Activated CD4-positive, alpha-beta T cell treated with anti-CD3 and anti-CD28 coated beads, Interleukin-2, amount 50 U/mL, for 16 hours (primary cell): ENCODE measurements at places on chromosomes 16 and 17.

GRCh38 chr17:46794318-46794717, 24.2 kb downstream of the WNT3 start:
- no peak for DNase-seq

- peak; percentile 84 for DNase-seq
Observed at GRCh38 chr17:68200689-68201417, 47.0 kb upstream of the AMZ2 start.

DNA sequence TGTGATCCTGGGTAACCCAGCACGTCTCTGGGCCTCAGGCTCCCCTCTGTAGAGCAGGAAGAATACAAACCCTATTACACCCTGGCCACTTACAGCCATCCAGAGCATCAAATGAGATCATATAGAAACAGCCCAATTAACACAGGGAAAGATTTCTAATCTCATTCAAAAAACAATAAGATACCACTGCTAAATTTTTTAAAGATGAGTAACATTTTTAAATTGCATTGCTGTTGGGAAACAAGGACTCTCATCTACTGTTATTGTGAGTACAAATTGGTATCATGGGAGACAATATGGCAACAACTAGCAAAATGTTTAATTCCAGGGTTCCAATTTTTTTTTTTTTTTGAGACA, 41.1 kb downstream of the SRL start:
- DNase-seq, result no peak

- no peak for DNase-seq
Observed at GRCh38 chr16:50050802-50051201, 15.0 kb upstream of the HEATR3 start.

GRCh38 chr17:56119191-56119590, 34.1 kb upstream of the ANKFN1 start:
- DNase-seq, result no peak

DNA sequence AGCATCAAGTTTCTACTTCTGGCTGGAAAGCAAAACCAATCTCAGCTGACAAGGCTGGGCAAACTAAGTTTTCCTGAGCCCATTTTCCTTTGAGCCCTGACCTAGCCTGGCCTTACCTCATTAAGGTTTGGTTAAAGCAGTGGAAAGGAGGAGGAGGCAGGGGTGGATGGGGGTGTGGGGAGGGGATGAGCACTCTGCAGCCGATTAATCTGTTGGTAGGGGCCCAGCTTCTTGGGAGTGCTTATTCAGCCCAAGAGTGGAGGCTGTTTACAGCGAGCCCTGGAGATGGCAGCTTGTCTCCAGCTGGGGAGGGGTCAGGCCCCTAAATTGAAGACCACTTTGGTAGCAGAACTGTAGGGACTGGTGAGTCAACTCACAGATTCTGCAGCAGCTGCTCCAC, 12.0 kb downstream of the SMCR8 start:
- DNase-seq, result no peak

GRCh38 chr16:4316864-4317531, 1.1 kb downstream of the GLIS2 start:
- no peak for DNase-seq

- no peak for DNase-seq
Observed at GRCh38 chr17:69733171-69734012, 318.9 kb downstream of the MAP2K6 start.

- DNase-seq, result no peak
Observed at GRCh38 chr17:36813357-36813756, 123.9 kb upstream of the LHX1 start.

GRCh38 chr16:3498988-3499387, 1.8 kb upstream of the CLUAP1 start:
- DNase-seq, result no peak

DNA sequence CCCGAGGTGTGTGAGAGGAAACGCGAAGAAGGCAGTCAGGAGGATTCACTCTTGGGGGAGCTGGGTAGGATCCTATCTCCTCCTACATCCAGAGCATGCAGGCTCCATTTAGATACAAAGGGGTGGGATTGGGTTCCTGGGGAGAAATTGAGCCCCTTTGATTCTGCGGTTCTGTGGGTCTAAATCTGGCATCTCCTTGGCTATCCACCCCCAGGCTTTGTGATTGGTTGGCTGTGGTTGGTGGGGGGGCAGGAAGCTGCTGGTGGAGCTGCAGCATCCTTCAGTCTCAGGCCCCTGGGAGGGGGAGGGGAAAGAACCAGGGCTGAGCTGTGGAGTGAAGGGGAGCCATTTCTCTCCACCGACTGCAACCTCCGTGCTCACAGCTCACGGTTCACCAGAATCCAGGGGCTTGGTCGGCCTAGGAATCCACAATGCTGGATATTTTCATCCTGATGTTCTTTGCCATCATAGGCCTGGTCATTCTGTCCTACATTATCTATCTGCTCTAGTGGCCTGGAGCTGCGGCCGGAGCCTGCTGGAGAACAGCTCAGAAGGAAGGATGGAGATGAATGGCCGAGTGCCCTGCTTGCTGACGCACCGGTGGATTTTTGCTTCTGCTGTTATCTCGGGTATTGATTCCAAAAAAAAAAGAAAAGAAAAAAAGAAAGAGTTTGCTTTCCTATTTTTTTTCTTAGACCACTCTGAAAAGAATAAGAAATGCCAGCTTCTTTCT, at the start of gene LASP1NB:
TSS of gene LASP1NB (plus strand) at position 352 of the 733 bp plus-strand sequence.
- DNase-seq, result peak; percentile 15

DNA sequence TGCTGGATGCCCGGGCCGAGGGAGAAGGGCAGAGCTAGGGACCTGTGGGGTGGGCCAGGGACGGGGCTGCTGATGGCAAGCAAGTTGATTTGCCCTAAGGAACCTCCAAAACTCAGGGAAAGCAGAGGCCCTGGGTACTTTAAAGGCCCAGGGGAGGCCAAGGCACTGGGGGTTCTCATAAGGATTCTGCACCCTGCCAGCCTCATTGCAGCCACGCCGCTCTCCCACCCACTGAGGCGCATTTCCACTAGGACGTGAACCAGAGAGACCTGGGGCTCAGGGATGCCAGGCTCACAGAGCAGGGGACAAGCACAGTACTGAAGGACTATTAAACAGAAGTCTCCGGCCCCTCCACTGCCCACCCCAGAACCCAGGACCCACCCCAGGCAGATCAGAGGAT, 39.4 kb upstream of the RBFOX3 start:
- no peak for DNase-seq

DNA sequence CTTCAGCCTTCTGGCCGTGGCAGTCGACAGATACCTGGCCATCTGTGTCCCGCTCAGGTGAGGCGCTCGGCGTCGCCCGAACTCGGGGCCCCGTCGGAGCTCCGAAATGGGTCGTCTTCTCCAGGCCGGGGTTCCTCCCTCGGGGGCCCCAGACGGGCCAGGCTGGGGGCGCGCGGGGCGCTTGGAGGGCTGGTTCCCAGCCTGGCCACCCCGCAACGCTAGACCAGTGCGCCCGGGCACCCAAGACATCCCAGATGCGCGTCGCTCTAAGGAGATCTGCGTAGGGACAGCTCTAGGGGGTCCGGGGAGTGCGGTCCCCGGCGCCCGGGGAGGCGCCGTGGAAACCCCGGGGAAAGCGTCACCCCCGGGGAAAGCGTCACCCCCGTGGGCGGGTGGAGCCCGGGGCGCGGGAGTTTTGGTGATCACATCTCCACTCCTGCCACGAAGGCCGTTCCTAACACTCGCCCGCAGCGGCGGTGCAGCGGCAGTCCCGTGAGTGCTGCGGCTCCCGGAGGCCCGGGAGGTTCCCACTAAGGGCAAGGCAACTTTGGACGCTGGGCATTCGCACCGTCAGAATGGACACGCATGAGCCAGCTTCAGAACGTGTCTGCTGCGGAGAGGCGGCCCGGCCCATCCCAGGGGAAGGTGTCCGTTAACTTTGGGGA, 729 bp downstream of the ADORA2B start:
- no peak for DNase-seq

DNA sequence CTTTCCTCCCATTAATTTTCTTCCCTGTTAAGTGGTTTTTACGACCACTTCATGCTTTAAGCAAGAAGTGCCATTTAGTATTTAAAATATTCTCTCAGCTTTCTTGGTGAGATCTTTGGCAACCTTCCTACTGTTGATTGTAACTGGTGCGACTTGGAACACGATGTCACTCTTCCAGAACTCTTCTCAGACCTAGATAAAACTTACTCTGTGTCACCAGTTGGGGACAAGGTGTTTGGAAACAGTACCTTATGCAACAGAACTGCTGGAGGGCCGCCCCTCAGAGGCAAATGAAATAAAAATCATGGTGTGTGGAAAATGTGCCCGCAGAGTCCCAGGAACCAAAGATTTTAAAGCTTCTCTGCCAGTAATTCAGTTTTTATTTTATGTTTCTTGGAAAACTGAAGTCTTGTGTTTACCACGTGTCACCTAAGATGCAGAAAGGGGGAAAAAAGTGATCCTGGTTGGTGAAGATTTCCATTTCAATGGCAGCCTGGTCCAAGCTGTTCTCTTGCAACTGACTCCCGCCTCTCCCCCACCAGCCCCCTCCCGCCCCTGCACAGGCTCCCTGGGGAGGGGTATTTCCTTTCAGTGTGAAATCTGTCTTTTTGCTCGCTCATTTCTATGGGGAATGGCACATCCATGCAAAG, 7.2 kb upstream of the HSD11B2 start:
- DNase-seq, result no peak

- DNase-seq, result no peak
Observed at GRCh38 chr17:20045476-20045875, 36.3 kb downstream of the SPECC1 start.

- DNase-seq, result no peak
Observed at GRCh38 chr17:78957128-78957527, 22.6 kb downstream of the LGALS3BP start.

GRCh38 chr16:19601083-19601976, 45.8 kb downstream of the VPS35L start:
- DNase-seq, result peak; percentile 32

- DNase-seq, result no peak
Observed at GRCh38 chr16:50114357-50115129, 38.6 kb upstream of the TENT4B start.

GRCh38 chr16:10662212-10662611, 32.5 kb downstream of the TEKT5 start:
- DNase-seq, result no peak

DNA sequence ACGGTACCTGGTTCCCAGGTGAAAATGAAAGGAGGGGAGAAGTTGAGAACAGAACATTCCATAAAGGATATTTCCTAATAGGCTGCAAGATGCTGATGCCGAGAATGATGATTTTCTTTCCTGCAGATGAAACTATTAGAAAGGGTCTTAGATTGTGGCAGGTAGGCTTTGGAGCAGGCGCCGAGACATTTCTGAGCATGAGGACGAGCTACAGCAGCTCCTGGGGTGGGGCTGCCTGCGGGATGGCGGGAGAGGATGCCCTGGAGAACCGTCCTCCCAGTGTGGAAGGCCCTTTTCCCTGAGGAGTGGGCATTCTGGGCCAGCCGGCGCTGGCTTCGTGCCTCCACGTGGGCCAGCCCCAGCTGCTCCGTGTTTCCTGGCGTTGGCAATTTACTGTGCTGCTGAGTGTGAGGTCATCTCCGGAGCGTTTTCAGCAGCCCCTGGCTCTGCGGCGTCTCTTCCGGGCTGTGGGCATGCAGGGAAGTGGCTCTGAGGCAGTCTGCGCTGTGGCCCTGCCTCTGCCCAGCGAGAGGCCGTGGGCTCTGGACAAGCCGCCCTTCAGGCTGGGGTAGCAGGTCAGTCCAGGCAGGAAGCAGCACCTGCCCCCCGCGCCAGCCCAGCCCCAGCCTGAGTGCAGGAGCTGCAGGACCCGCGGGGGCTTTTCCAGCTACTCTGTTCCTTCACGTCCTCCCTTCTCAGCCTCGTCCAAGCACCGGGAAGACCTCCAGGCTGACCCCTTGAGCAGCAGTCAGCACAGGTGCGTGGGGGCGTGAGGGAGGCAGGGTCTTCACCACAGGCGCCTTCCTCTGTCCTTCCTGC, 12.2 kb downstream of the ENGASE start:
- DNase-seq, result no peak

GRCh38 chr17:49901460-49902331, 53.8 kb upstream of the TAC4 start:
- no peak for DNase-seq

GRCh38 chr16:27617665-27618064, 67.7 kb downstream of the KATNIP start:
- no peak for DNase-seq

DNA sequence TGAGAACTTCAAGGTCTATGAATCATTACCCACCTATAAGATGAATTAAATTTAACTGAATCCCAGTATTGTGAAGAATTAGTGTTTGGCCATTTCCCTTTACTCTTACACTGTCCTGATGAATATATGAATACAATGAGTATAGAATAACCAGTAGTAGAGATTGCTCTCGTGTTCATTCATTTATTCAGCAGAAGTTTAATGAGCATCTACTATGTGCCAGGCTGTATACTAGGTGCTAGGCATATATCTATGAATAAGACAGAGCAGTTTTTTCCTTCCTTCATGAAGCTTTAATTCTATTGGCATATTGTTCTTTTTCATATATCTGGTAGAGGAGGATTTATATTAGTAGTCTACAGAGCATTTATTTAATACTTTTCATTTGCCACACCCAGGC, 6.0 kb downstream of the GOSR1 start:
- no peak for DNase-seq

- no peak for DNase-seq
Observed at GRCh38 chr17:67707442-67707841, 10.3 kb upstream of the NOL11 start.

GRCh38 chr16:66366433-66367299, at the start of gene CDH5:
Gene CDH5, plus strand, starts transcription at chr16:66366691. Its CDS starts 12,647 bp downstream, at chr16:66379338.
- DNase-seq, result no peak

- no peak for DNase-seq
Observed at GRCh38 chr16:27761816-27762215, 211.9 kb downstream of the KATNIP start.

DNA sequence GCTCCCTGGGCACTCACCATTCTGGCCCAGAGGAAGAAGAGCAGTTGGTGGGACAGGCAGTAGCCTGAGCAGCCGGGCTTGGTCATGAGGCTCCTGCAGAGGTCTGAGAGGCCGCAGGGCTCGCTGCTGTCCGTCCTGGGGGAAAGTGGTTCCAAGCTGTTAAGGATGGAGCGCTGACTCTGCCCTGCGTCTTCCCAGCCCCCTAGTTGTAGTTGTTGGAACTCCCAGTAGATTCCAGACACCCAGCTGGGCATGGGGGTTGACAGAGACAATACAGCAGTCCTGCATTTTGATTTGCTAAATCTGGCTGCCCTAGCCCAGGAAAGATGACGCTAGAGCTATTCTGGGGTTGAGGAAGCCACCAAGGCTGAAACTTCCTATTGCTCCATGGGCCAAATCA, 7.3 kb downstream of the C16orf89 start:
- DNase-seq, result no peak

DNA sequence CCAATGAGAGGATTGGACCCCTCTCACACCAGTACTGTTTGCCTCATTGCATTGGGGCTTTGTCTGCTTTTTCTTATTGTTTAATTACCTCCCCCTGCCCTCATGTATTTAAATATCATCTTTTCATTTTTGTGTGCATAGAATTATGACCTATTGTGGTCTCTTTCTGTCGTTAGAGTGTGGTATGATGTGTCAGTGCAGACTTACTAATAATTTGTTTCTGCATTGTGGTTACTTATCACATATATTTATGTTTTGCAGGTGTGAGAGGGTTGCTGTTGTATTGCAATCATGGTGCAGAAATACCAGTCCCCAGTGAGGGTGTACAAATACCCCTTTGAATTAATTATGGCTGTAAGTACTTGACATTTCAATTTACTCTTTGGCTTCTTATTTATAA, 2.5 kb downstream of the SEC14L1 start:
- DNase-seq, result no peak

GRCh38 chr17:74567397-74567796, at the start of gene CD300H:
Gene CD300H, minus strand, starts transcription at chr17:74567509.
- DNase-seq, result no peak

- DNase-seq, result no peak
Observed at GRCh38 chr17:80783486-80783885, 208.2 kb upstream of the CHMP6 start.
